ENCODE measurements at places on chromosomes 7 and 10. TPM values are rescaled to one million over a fixed set of nuclear protein-coding genes. Genes with fewer than 3 reads are reported as not detected.
A peak's percentile ranks its signal among the peaks of the same experiment; 100 is the strongest.

GRCh38 chr10:22314852-22315251, 1.3 kb upstream of the COMMD3 start:
- H3K4me1 ChIP-seq: peaks cover 15% of the 10 kb centered on the region
- H3K36me3 ChIP-seq: no peaks in the 10 kb centered on the region
- H3K4me3 ChIP-seq: peak overlapping the region; percentile 95
- no peaks in the 10 kb centered on the region for H3K27me3 ChIP-seq
- DNase-seq: no peak
- H3K27ac ChIP-seq: no peak overlapping the region

GRCh38 chr7:43769791-43770465, 11.4 kb downstream of the BLVRA start:
- no peak for DNase-seq
- peaks cover 3% of the 10 kb centered on the region for H3K36me3 ChIP-seq
- no peak overlapping the region for H3K4me3 ChIP-seq
- no peaks in the 10 kb centered on the region for H3K27me3 ChIP-seq
- H3K27ac ChIP-seq: no peak overlapping the region
- H3K4me1 ChIP-seq: peaks cover 3% of the 10 kb centered on the region

- DNase-seq: no peak
- H3K4me1 ChIP-seq: no peaks in the 10 kb centered on the region
- H3K4me3 ChIP-seq: no peak overlapping the region
- H3K36me3 ChIP-seq: no peaks in the 10 kb centered on the region
- H3K27me3 ChIP-seq: no peaks in the 10 kb centered on the region
Measured at GRCh38 chr7:92156990-92157389, 22.0 kb downstream of the LRRD1 start.

DNA sequence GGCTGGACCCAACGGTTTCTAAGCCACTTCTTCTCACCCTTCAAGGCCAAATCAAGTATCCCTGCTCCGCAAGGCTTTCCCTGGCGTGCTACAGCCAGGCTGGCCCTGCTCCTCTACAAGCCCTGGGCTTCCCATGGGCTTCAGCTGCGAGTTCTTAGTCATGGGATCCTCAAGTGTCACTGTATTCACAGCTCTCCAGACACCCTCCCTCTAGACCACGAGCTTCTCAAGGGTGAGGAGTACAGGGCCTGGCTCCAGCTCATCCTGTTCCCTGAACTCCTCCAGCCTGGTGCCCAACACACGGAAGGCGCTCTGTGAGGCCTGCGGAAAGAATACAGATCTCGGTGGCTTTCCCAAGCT, 38.8 kb downstream of the FAM53B start:
- no peaks in the 10 kb centered on the region for H3K27me3 ChIP-seq
- no peak overlapping the region for H3K27ac ChIP-seq
- H3K36me3 ChIP-seq: peaks cover 24% of the 10 kb centered on the region
- no peak overlapping the region for H3K4me3 ChIP-seq
- DNase-seq: no peak

DNA sequence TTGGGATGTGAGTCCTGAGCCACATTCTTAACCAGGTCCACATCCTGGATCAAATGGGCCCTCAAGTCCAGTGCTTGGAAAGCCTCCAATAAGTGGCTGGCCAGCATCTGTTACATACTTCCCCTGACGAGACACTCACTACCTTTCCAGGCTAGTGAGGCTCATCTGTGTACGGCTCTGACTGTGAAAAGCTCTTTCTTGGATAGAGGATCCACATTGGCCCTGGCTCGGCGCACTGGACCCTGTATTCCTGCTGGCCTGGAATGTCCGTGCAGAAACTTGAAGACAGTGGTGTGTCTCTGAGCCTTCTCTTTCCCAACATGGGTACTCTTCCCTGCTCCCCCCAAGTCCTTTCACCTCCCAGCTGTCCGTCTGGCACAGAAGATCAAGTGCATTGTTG, 35.5 kb downstream of the MYL10 start:
- no peak overlapping the region for H3K27ac ChIP-seq
- no peaks in the 10 kb centered on the region for H3K4me1 ChIP-seq

Gene C10orf90
- not detected for total RNA-seq

Gene FGL2
- 1.7 TPM for total RNA-seq

Gene MYL7
- not detected for total RNA-seq
